ENCODE measurements at places on chromosomes 12 and 14.

GRCh38 chr14:26204728-26205479 is 392.9 kb downstream of the NOVA1 start:
- DNase-seq, result no peak

DNA sequence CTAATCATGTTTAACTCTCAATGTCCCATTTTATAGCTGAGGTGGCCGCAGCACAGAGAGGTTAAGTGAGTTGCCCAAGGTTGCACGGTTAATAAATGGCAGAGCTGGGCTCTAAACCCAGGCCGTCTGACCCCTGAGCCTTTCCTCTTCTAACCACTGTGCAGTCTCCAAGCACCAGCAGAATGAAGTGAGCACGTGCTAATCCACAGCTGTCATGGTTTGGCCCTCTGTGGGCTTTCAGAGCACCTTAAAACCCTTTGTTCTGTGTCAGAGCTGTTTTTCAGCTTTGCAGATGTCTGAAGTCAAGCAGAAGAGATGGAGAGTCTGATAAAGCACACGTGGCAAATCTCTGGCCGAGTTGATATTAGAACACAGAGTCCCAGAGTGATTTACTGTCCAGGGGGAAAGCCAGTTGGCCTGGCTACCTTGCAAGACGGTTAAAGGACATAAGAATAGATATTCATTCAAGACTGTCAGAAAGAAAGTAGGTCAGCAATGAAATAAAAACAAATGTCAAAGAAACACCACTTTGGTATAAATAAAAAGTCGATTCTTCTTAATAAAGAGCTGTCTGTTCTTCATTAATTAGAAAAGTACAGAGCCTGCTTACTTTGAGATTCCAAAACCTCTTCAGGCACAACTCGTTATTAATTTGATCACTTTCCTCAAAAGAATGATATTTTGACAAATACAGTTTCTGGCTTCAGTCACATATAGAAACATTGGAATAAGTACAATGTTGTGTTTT is 107.3 kb downstream of the CRADD start:
- DNase-seq, result peak; percentile 71

DNA sequence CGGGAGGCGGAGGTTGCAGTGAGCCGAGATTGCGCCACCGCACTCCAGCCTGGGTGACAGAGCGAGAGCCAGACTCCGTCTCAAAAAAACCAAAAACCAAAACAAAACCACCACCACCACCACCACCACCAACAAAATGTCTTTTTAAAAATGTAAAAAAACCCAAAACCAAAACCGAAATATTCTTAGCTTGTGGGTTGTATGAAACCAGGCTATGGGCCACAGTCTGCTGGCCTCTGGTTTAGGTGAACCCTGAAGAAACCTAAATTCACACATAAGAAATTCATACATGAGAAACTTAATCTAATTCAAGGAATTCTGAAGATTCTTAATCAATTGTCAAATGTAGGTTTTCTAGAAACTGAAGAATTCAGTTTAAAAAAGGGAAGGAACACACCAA is 37.6 kb downstream of the INSM2 start:
- DNase-seq, result no peak

DNA sequence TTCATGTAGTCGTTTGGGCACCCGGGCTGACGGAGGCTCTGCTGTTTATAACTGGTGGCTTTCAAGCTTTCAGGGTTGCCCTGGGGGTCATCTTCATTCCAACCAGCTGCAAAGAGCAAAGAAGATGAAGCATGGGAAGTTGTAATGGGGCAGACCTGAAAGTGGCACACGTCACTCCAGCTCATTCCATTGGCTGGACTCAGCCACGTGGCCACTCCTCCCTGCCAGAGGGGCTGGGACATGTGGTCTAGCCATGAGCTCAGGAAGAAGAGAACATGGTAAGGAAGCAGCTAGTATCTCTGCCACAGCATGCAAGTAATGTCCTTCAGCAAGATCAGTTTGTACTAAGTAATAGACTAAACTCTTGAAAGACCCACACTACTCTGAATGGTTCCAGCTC is 51.7 kb upstream of the FERMT2 start:
- DNase-seq, result no peak

- DNase-seq, result no peak
Measured at GRCh38 chr14:31283153-31283552, 75.6 kb upstream of the HECTD1 start.

- DNase-seq, result no peak
Measured at GRCh38 chr12:113333877-113334785, 778 bp downstream of the SLC8B1 start.

GRCh38 chr14:35305633-35306032 is 13.5 kb downstream of the PSMA6 start:
- no peak for DNase-seq

- DNase-seq, result peak; percentile 26
Measured at GRCh38 chr14:68665792-68666204, 127.1 kb downstream of the ZFP36L1 start.

- no peak for DNase-seq
Measured at GRCh38 chr14:88682495-88683114, 110.1 kb downstream of the EML5 start.

- no peak for DNase-seq
Measured at GRCh38 chr12:3133405-3133783, 56.2 kb downstream of the TSPAN9 start.

- peak; percentile 44 for DNase-seq
Measured at GRCh38 chr12:119176267-119177055, 2.3 kb upstream of the HSPB8 start.

GRCh38 chr14:89827265-89827664 is 127.3 kb downstream of the EFCAB11 start:
- DNase-seq, result no peak

DNA sequence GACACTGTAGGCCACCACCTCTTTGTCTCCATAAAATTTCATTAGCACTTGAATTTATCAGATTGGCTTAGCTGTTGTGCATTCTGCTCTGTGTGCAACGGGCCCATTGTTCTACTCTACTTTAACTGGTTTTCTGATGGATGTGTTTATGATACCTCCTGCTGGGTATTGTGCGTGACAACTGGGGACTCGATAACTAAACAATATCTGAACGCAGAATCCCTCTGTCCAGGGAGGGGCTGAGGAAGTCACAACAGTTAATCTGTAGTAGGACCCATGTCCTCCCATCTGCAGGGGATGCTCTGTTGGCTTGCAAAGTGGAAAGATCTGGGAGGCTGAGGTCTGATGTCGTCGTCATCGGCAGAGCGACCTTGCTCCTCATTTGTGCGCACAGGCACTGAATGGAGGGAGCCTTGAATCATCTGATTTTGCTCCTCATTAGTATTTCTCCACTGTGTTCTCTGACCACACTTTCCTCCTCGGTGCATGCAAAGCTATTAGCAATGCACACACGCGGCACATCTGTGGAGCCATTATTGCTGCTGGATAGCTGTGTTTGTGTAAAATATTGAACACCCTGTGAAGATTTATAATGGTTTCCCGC is 422.5 kb downstream of the NRXN3 start:
- DNase-seq, result no peak

DNA sequence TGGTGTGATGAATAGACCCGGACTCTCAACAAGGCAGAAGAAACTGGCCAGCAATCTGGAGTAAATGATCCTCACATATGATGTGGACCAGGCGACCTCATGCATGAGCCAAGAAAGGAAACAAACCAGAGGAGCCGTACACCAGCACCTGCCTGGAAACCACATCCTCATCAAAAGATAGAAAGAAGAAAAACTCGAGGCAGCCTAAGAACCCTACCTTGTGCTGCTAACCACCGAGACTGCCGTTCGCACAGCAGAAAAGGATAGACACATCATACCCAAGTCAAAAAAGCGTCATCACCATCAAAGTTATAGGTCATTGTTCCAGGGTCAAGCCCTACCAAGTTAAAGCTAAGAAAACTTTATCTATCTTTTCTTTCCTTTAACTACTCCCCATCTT is 66.7 kb downstream of the RESF1 start:
- no peak for DNase-seq

DNA sequence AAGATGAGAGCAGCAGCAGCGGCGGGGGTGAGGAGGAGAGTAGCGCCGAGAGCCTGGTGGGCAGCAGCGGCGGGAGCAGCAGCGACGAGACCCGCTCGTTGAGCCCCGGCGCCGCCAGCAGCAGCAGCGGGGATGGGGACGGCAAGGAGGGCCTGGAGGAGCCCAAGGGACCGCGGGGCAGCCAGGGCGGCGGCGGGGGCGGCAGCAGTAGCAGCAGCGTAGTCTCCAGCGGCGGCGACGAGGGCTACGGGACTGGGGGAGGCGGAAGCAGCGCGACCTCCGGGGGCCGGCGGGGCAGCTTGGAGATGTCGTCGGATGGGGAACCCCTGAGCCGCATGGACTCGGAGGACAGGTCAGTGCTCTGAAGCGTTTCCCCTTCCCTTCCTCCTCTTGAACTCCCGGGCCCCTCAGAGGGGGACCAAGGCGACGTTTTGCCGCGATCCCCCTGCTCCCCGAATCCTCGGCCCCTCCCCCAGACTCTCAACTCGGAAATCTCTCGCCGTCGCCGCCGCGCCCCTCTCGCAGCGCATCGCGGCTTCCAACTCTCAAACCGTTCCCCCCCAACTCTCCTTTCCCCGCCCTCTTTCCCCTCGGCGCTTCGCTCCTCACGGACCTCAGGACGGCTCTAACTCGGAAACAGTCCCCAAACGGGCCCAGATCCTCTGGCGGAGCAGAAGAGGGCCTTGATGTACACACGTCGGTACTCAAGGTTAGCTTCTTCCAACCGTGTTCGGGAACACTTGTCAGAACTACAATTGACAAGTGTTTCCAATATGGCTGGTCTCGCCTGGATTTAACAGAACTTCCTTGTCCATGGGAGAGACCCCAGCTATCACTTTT is 947 bp downstream of the AEBP2 start:
- DNase-seq, result peak; percentile 15

DNA sequence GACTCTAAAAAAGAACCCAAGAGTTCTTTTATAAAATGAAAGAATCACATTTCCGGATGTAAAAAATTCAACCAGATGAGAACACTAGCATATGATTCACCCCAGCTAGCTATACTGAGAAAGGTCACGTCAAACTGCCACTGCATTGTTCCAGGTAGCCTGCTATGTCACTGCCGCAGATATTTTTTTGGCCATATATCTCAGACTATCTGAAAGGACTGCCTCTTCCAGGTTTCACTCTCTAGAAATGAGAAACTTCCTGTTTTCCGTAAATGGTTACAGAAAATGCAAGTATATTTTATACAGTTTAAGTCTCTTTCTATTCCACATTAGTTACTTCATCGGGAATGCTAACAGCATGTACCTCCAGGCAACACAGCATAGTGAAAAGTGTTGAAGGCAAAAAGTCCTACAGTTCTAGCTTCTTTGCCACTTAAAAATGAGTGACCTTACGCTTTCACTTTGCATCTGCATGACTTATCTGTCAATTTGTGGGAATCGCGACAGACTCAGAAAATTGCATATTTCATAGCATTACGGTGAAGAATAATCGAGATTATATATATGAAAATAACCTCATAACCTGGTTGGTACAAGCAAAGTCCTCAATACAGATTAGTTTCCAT is 105.2 kb downstream of the MED13L start:
- DNase-seq, result no peak

DNA sequence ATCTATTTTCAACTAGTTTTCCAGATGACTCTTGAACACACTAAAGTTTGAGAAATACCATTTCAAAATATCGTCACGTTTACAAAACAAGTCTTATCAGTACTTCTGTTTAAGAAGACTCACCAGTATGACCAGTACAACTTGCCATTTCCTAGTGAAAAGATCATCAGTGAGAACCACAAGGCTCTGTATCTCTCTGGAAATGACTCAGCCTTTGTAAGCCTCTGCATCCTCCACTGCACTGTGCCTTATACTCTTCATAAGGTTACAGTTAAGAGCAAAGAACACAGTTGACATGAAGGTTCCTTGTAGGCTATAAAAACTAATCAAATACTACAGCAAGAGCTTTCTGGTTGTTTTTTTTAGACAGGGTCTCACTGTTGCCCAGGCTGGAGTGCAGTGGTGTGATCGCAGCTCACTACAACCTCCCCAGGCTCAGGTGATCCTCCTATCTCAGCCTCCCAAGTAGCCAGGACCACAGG is 5.7 kb upstream of the VTI1B start:
- DNase-seq, result no peak

GRCh38 chr14:89915114-89915878 is 39.2 kb downstream of the EFCAB11 start:
- peak; percentile 40 for DNase-seq

DNA sequence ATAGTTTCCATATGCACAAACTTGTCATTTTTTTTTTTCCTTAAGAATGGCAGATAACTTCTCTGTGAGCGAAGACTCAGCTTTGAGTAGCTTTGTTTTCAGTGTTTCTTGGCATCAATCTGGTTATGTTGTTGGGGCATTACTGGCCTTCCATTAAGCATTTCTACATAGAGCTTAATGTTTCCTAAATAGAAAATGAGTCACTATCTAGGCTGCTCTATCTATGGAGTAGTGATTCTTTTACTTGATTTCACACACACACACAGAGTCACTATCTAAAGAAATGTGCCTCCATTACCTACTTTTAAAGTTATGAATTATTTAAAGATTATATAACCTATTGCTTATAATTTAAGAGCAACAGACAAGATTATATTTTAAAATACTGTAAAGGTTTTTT is 53.9 kb downstream of the TMEM260 start:
- DNase-seq, result no peak

DNA sequence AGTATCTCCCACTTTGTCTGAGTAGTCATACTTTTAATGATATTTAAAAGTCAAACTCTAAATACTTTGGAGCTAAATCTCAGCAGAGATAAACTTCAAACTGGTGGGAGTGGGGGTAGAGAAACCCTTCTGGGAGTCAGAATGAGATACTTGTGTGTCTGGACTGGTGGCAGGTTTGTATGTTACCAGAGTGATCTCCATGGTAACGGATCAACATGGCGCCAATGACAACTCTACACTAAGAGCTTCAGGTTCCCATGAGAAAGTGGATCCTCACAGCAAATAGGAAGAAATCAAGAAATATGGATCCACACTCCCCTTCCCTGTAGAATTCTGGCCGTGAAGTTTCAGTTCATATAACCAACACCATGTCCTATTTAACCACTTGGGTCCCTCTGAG is 121.9 kb downstream of the ETV6 start:
- no peak for DNase-seq

GRCh38 chr14:75725481-75725880 is 64.4 kb downstream of the TTLL5 start:
- no peak for DNase-seq

GRCh38 chr14:44982594-44982993 is 20.6 kb downstream of the TOGARAM1 start:
- DNase-seq, result no peak

DNA sequence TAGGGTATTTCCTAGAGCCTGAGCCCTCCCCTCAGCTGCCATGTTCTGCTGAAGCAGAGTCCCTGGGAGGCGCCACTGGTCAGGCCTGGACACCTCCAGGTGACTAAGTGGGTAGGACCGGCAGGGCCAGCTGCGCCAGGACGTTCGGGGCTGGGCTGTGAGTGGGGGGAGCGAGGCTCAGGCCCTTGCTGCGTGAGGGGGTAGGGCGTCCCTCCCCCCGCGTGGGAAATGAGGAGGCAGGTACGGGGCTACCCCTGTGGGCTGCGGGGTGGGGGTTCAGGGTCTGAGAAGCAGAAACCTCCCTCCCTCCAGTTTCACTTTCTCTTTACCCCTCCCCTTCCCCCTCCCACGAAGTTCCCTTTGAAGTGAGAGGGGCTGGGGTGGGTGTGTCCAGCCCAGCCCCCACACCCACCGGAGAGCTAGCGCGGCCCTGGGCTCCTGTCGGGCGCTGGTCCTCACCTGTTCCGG is 22.1 kb upstream of the KIF26A start:
- no peak for DNase-seq

Data from NCI-H2171 (cell line).